ENCODE measurements at places on chromosomes 3 and 15. TPM values are rescaled to one million over a fixed set of nuclear protein-coding genes. Genes with fewer than 3 reads are reported as not detected.

The BLOC1S6 gene
- 26.9 TPM for total RNA-seq

The RAP2B gene
- 1.8 TPM for total RNA-seq

The TRH gene
- not detected for total RNA-seq

The FBXW12 gene
- total RNA-seq: not detected

The GFM1 gene
- 67.3 TPM for total RNA-seq

The FGF12 gene
- total RNA-seq: 0.71 TPM

The SLC24A5 gene
- total RNA-seq: not detected

The GPR15 gene
- not detected for total RNA-seq

The LMAN1L gene
- total RNA-seq: not detected

The SEMA5B gene
- total RNA-seq: 0.08 TPM

The ZCWPW2 gene
- 4.0 TPM for total RNA-seq

The MYLK gene
- total RNA-seq: 5.4 TPM

The PLSCR5 gene
- total RNA-seq: not detected

The CLDN18 gene
- total RNA-seq: not detected

The OXNAD1 gene
- total RNA-seq: 15.5 TPM

The DNASE1L3 gene
- 1.3 TPM for total RNA-seq

The CTDSPL2 gene
- 12.1 TPM for total RNA-seq

The SPG21 gene
- total RNA-seq: 52.0 TPM

The SUSD5 gene
- 0.34 TPM for total RNA-seq

The PLA2G4B gene
- 4.3 TPM for total RNA-seq

The SLC35G2 gene
- total RNA-seq: 1.5 TPM

The GOLGA8A gene
- 17.8 TPM for total RNA-seq

The CKMT1B gene
- 0.21 TPM for total RNA-seq

The PPIP5K1 gene
- 19.3 TPM for total RNA-seq

The CCDC39 gene
- total RNA-seq: 0.81 TPM

The SAMD7 gene
- not detected for total RNA-seq

The DUOX1 gene
- 0.94 TPM for total RNA-seq

The CDC25A gene
- total RNA-seq: 0.46 TPM

The GP5 gene
- not detected for total RNA-seq

The TMEM158 gene
- 1.6 TPM for total RNA-seq

The GP9 gene
- total RNA-seq: not detected

The HGD gene
- 0.46 TPM for total RNA-seq

The FAM98B gene
- 13.5 TPM for total RNA-seq

The TTC23 gene
- total RNA-seq: 8.9 TPM

The SH3GL3 gene
- total RNA-seq: not detected

The SAMMSON gene
- total RNA-seq: not detected

The NMB gene
- total RNA-seq: 1.0 TPM

The HCLS1 gene
- 9.2 TPM for total RNA-seq

The CTXN2 gene
- not detected for total RNA-seq

The EPHA6 gene
- total RNA-seq: not detected

The CCR4 gene
- total RNA-seq: not detected

The CCRL2 gene
- 1.8 TPM for total RNA-seq

The ISL2 gene
- not detected for total RNA-seq

The COL7A1 gene
- total RNA-seq: 5.1 TPM

The SCAANT1 gene
- total RNA-seq: not detected

The EFL1 gene
- total RNA-seq: 13.1 TPM

The TF gene
- 0.63 TPM for total RNA-seq

The STOML1 gene
- total RNA-seq: 18.3 TPM

The PRRT3 gene
- 1.3 TPM for total RNA-seq

The TMOD3 gene
- 7.4 TPM for total RNA-seq

The LRRC34 gene
- total RNA-seq: 0.59 TPM

The ACTC1 gene
- total RNA-seq: 219 TPM

The SLC6A11 gene
- total RNA-seq: not detected

The GPX1 gene
- total RNA-seq: 129 TPM

The SLC38A3 gene
- total RNA-seq: 7.5 TPM

The ITIH4 gene
- total RNA-seq: 43.4 TPM

The PLD1 gene
- 3.1 TPM for total RNA-seq

The TMOD2 gene
- 2.2 TPM for total RNA-seq
